ENCODE measurements at places on chromosomes 5 and 9. TPM values are rescaled to one million over a fixed set of nuclear protein-coding genes. Genes with fewer than 3 reads are reported as not detected.

DNA sequence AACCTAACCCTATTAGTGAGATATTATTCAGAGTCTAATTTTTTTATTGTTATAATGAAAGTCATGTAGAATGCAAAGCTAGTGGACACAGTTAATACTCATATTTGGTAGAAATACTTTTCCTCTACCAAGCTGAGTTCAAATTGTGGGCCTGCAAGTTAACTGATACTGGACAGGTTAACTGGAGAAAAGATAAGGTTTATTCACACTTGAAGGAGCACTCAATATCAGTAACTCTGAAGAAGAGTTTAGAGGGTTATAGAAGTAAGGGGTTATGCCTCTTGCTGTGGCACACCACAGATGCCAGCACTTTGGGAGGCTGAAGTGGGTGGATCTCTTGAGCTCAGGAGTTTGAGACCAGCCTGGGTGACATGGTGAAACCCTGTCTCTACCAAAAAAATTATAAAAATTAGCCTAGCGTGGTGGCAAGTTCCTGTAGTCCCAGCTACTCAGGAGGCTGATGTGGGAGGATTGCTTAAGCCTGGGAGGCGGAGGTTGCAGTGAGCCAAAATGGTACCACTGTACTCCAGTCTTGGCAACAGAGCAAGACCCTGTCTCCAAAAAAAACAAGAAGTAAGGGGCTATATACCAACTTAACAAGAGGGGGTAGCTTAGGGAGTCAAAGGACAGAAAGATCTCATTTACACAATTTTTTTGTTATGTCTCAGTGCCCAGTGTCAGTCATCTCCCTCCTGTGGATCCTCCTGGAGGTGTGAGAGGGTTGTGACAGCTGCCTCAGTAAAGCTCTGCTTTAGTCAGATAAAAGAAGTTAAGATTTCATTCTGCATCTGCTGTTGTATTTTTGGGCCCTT is 121.2 kb upstream of the GRHPR start:
- peaks cover 41% of the 10 kb centered on the region for H3K4me1 ChIP-seq
- H3K27me3 ChIP-seq: no peaks in the 10 kb centered on the region
- no peak overlapping the region for H3K27ac ChIP-seq
- no peak for DNase-seq
- H3K36me3 ChIP-seq: peaks cover 8% of the 10 kb centered on the region

- H3K4me1 ChIP-seq: no peaks in the 10 kb centered on the region
- no peaks in the 10 kb centered on the region for H3K27me3 ChIP-seq
Observed at GRCh38 chr9:90880669-90881068, 79.0 kb downstream of the SYK start.

DNA sequence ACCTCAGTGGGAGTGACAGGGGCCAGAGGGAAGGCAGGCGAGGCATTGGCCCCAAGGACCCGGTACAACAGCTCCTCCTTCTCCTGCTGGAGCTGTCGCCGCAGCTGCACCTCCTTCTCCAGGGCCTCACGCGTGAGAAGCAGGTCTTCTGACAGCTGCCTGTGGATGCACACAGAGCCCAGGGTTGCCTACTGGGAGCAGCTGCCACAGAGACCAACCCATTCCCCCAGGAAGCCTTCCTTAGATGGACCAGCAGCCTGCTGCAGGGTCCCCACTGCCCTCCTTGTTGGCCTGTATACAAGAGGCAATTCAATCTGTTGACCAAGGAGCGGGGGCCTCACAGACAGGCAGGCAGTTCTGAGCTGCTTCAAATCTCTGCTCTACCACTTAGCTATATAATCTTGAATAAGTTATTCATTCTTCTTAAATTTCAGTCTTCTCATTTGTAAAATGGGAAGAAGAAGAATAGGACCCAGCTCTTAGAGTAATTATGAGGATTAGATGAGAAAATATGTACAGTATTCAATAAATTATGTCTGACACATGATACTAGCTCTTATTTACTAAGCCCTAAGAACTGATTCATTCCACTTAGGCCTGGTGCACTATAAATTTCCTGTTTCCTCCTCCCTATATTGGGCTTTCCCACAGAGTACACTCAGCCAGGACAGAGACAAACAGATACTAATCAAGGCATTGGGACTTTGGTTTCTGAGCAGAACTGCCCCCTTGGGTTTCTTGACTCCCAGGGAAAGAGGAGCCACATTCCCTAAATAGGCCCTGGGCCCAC is 26.1 kb upstream of the ANXA6 start:
- H3K27me3 ChIP-seq: no peaks in the 10 kb centered on the region
- H3K36me3 ChIP-seq: peaks cover 66% of the 10 kb centered on the region
- H3K4me1 ChIP-seq: no peaks in the 10 kb centered on the region

HINT1 gene
- 559 TPM for polyA plus RNA-seq

NRG2 gene
- polyA plus RNA-seq: 0.15 TPM

ZNF474 gene
- 0.30 TPM for polyA plus RNA-seq

DNA sequence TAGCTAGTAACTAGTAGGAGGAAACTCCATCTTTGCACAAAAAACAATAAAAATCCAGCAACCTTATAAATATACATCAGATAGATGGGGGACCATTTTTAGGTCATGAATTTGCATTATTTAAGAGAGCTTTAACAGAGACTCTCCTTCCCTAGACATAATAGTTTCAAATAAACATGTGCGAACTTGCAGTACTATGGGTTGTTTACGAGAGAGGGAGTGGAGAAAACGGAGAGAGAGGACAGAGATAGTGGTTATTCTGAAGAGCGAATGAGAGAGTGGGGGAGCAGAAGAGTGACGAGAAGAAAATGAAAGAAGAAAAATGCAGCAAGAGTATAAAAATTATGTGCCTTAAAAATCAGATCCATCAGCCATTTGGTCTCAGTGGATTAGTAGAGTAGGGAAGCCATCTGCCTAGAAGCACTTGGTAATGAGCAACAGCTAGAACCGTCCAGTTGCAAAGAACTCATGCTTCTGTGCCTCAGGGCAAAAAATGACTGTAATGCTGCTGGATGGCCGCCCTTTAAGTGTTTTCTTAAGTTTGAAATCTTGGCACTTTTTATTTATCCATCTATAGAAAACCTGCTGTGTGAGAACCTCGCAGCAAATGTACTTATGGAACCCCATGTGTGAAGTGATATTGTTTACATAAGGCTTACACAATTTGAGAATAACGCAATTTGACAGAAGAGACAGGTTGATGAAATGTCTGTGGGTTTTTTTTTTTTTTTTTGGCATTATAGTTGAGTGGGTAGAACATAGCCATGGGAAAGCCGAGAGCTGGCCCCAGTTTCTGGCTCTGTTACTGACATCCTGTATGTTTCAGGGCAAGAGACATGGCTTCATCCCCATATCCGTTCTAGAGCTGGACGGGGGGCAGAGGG is 95.6 kb upstream of the ZNF608 start:
- no peaks in the 10 kb centered on the region for H3K36me3 ChIP-seq
- no peak for DNase-seq
- H3K27ac ChIP-seq: no peak overlapping the region
- no peaks in the 10 kb centered on the region for H3K4me1 ChIP-seq
- H3K27me3 ChIP-seq: no peaks in the 10 kb centered on the region

IL33 gene
- not detected for polyA plus RNA-seq

GRCh38 chr5:174533751-174534241 is 190.6 kb upstream of the MSX2 start:
- no peak for DNase-seq
- H3K27me3 ChIP-seq: no peaks in the 10 kb centered on the region
- no peak overlapping the region for H3K4me3 ChIP-seq
- peaks cover 4% of the 10 kb centered on the region for H3K4me1 ChIP-seq

DNA sequence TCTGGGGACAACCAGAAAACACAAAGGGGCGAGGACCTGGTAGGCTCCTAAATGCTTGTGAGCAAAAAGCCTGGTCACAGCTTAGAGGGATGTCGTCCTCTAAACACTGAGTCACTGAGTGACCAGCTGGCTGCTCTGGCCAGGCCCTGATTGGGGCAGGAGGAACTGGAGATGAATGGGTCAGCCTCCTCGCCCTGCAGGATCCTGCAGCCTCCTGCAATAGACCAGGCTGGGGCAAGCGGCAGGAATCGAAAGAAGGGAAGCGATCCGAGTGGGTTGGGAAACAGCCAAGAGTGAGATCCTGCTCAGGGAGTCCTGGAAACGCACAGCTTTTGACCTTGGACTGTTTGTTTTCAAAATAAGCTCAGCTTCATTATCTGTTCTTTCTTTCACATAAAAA is 34.1 kb upstream of the MSX2 start:
- peaks cover 12% of the 10 kb centered on the region for H3K4me1 ChIP-seq
- peaks cover 9% of the 10 kb centered on the region for H3K27me3 ChIP-seq
- no peak overlapping the region for H3K4me3 ChIP-seq
- H3K36me3 ChIP-seq: no peaks in the 10 kb centered on the region
- DNase-seq: no peak
- no peak overlapping the region for H3K27ac ChIP-seq

GRCh38 chr9:20573023-20573422 is 49.3 kb downstream of the MLLT3 start:
- DNase-seq: no peak
- no peaks in the 10 kb centered on the region for H3K27me3 ChIP-seq
- H3K4me1 ChIP-seq: peaks cover 42% of the 10 kb centered on the region

PCDHA13 gene
- not detected for polyA plus RNA-seq

DNA sequence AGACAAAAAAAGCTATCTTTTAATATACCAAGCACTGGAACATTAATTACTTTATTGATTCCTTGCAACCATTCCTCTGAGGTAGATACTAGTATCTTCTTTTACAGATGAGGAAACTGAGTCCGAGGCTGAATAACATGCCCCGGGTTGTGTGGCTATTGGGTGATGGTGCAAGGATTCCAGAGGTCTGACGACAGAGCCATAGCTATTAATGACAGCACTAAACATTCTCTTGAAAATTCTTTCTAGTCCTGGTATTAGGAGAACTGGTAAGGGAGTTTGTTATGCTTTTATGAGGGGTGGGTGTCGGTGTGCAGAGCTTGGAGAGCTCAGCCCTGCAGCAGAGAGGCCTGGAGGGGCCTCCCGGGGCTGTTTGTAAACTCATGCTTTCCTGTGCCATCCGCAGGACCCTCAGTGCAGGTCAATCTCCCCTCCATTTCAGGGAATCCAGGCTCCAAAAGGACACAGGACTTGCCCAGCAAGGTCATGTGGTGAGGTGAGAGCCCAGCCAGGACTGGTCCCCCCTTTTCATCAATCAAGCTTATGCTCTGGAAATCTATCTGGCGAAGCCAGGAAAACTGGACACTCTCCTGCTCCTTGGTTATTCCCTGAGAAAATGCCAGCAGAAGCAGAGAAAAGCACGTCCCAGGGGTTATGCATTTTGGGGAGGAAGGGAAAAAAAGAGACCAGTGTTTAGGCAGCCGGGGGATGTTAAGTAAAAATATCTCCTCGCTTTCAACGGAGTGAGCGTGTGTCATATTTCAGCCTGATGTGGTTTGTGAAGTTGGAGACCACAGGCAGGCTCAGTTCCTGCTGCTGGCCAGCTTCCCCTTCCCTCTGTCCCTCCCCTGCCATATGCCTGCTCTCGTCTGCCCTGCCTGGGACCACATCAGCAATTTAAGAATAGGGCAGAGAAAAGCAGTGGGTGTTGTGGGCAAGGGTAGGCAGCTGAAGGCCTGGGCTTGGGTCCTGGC is 3.7 kb downstream of the GSN start:
- H3K36me3 ChIP-seq: no peaks in the 10 kb centered on the region
- no peak overlapping the region for H3K4me3 ChIP-seq
- H3K4me1 ChIP-seq: peaks cover 12% of the 10 kb centered on the region
- no peak overlapping the region for H3K27ac ChIP-seq

DNA sequence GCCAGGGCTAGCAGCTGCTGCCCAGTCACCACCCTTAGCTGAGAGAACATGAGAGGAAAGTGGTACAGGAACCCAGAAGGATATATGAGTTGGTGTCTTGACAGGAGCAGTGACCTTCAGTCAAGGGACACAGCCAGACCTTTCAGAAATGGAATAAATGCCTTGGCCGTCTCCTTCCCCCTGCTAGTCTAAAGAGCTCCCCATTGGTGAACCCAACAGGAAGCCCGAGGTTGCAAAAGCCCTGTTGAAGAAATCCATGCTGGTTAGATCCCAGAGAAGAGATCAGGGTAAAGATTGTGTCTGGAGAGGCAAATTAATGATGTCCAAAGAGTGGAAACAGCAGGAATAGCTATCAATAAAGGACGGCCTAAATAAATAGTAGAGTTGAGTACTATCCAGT is 244.5 kb downstream of the NR3C1 start:
- no peak for DNase-seq
- no peak overlapping the region for H3K4me3 ChIP-seq
- H3K27me3 ChIP-seq: no peaks in the 10 kb centered on the region

DNA sequence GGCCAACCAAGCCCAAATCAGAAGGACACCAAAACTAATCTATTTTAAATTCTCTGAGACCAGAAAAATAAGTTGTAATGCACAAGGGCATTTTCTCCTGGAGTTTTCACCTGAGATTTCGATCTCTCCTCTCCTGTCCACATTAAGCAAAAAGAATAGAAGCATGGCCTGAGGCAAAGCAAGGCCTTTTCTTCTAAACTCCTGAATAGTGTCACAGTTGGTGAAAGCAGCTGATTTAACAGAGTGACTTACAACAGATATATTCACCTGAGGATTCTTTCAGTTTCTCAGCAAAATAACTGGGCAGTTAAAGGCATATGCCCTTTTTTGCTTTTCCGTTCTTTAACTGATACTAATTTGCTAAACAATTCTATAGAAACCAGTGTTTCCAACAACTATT is 547.7 kb downstream of the EFNA5 start:
- H3K27me3 ChIP-seq: no peaks in the 10 kb centered on the region
- H3K4me3 ChIP-seq: no peak overlapping the region
- H3K27ac ChIP-seq: no peak overlapping the region
- DNase-seq: no peak

DNA sequence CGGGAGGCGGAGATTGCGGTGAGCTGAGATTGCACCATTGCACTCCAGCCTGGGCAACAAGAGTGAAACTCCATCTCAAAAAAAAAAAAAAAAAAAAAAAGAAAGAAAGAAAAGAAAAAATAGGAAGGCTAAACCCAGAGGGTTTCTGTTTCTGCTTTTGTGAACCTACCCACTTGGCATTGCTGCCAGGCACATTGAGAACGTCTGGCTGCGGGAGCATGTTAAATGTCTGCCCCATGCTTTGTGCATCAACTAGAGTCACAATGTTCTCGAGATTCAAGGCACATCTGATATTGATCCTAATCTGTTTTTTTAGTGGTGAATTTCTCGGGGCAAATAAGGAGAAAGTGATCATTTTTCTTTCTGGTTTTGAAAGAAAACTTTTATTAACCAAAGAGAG is 2.8 kb downstream of the SLC25A25 start:
- DNase-seq: no peak
- H3K4me3 ChIP-seq: no peak overlapping the region
- peaks cover 79% of the 10 kb centered on the region for H3K4me1 ChIP-seq
- H3K27ac ChIP-seq: peak overlapping the region; percentile 69
- no peaks in the 10 kb centered on the region for H3K36me3 ChIP-seq
- no peaks in the 10 kb centered on the region for H3K27me3 ChIP-seq

All from CD4-positive, alpha-beta memory T cell (primary cell).